ENCODE measurements at places on chromosomes 2 and 18. TPM values are rescaled to one million over a fixed set of nuclear protein-coding genes. Genes with fewer than 3 reads are reported as not detected.
A peak's percentile ranks its signal among the peaks of the same experiment; 100 is the strongest.

DNA sequence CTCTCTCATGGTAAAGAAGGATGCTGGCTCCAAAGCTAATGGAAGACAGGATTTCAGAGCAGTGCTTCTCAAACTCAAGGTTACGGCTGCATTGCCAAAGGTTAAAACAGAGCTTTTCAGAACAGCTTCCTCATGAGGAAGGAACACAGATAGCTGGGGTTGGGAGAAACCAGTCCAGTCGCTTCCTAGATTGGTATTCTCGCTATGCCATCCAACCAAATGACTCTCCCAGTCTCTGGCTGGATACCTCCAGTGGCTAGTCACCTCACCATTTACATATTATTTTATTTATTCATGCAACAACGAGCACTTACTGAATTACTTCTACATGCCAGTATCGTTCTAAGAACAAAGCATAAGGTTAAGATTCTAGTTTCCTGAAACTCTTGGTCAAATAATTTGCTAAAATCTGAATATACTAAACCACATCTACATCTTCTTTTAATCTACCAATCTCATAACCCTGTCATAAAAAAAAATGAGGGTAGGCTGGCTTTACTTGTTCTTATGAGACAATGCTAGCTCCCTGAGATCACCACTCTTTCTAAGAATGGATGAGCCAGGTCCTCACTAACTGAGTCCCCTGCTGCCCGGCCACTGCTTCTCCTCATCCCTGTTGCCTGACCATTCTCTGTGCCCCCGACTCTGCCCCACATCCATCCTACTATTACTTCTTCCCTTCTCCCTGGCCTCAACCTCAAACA is 20.4 kb downstream of the KDSR start:
- DNase-seq: no peak

- no peak for DNase-seq
Observed at GRCh38 chr2:143675021-143675420, 545.8 kb downstream of the ARHGAP15 start.

- DNase-seq: no peak
Observed at GRCh38 chr18:45777393-45777792, 48.1 kb upstream of the SIGLEC15 start.

DNA sequence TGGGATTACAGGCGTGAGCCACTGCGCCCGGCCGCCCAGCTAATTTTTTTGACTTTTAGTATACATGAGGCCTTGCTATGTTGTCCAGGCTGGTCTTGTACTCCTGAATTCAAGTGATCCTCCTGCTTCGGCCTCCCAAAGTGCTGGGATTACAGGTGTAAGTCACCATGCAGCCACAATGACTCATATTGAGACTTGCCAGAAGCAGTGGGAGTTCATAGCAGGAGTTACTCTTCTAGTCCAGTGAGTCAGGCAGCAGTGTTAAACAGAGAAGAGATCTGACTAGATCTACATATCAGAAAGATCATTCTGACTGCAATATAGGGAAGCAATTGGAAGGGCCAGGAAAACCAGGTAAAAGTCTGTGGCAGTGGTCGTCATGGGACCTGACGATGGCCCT is 1.5 kb upstream of the FLACC1 start:
- no peak for DNase-seq

- no peak for DNase-seq
Observed at GRCh38 chr18:63106727-63107126, 212.8 kb downstream of the BCL2 start.

DNA sequence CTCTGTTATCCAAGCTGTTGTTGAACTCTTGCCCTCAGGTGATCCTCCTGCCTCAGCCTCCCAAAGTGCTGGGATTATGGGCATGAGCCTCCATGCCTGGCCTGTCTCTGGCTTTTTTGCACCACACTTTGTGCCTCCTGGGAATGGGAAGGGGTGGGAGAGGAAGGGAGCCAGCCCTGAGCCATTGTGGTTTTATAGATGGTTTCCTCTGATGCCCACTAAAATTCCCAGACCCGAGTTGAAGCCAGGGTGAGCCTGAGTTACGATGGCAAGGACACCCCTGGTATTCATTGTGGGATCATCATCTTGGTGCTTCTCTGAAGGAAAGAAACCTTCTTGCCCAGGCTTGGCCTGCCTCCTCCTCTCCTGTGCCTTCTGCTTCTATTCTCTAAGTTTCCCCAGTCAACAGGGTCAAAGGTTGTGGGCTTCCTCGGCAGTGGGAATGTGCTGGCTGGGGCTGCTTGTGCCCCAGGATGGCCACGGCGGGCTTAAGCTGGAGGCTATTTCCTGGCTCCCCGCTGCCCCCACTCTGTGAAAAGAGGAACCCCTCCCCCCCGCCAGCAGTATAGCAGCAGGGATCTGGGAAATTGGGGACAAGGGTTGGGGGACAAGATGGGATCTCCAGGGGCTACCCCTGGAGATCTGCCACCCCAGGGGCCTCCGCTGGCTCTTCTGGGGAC is 106.2 kb downstream of the STPG4 start:
- DNase-seq: no peak

GRCh38 chr18:59990121-59990823 is 90.5 kb downstream of the PMAIP1 start:
- no peak for DNase-seq

- DNase-seq: no peak
Observed at GRCh38 chr2:222074674-222075073, 224.1 kb downstream of the PAX3 start.

- DNase-seq: no peak
Observed at GRCh38 chr18:58762781-58763171, 91.5 kb downstream of the MALT1 start.

DNA sequence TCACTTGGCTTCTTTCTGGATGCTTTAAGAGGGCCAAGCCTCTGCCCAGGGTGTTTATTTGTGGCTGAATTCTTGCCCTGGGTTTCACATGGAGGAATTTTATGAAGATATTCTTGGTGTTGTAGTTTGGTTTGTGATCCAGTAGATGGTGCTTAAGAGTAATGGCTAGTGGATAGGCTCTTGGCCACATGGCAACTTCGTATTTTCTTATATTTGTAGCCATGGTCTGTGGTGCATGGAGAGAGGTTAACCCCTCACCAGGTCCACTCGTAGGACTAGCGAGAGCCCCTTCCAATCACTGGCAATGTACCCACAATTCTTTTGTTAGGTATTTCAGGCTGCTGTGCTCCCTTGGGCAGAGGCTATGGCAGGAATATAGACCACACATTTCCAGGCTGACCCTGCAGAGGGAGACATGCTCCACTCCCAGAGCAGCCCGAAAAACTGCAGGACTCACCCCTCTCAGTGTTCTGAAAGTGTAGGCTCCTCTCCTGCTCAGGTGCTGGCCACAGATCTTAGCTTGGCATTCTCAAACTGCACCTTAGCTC is 582.1 kb upstream of the SETBP1 start:
- DNase-seq: no peak

- DNase-seq: peak; percentile 23
Observed at GRCh38 chr2:2763351-2764000, 432.4 kb upstream of the MYT1L start.

- no peak for DNase-seq
Observed at GRCh38 chr2:174516501-174517378, 29.9 kb upstream of the GPR155 start.

GRCh38 chr2:222362336-222362735 is 62.0 kb upstream of the SGPP2 start:
- no peak for DNase-seq

- no peak for DNase-seq
Observed at GRCh38 chr18:2223849-2224248, 347.5 kb downstream of the METTL4 start.

- no peak for DNase-seq
Observed at GRCh38 chr2:173496746-173497145, 142.1 kb downstream of the CDCA7 start.

GRCh38 chr2:133952896-133953295 is 301.0 kb upstream of the MGAT5 start:
- DNase-seq: no peak

- no peak for DNase-seq
Observed at GRCh38 chr18:54906331-54907185, 52.7 kb downstream of the CCDC68 start.

- no peak for DNase-seq
Observed at GRCh38 chr18:50056185-50056584, 138.8 kb downstream of the MYO5B start.

DNA sequence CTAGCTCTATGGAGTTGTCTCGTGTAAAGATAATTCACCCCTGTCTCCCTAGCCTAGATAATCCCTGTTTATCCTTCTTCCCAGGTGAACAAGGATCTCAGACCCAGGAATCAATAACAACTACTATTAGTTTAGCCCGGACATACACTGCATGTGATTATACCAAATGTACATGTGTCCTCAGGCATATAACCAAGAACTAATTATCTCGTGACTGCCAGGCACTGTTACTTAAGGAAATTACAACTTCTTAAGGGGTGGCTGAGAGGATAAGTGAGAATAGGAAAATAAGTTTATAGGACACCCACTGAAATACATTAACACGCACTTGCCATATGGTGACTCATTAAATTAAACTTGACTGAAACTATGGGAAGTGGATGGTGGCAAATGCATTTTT is 126.6 kb downstream of the CNTNAP5 start:
- DNase-seq: no peak

GRCh38 chr2:69798290-69798908 is 31.1 kb upstream of the GMCL1 start:
- peak; percentile 8 for DNase-seq

DNA sequence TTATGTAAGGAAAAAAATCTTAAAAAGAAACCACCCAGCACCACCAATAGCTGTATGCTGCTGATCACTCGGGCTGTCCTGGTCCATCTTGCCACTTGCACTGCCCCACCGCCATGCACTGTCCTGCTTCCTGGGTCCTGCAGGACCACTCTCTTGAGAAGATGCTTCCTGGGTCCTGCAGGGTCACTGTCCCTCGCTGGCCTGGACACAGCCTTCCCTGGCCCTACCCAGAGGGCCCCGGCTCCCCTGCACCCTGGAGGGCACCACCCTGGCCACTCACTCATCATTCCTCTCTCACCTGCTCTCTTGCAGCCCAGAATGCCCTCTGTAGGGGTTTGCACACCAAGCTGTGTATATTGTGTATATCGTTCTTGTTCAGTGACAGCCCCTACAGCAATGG is 2.4 kb upstream of the OTOS start:
- DNase-seq: no peak

- no peak for DNase-seq
Observed at GRCh38 chr18:41703744-41704530, 251.1 kb upstream of the PIK3C3 start.

GRCh38 chr2:11554399-11554716 is 20.5 kb downstream of the GREB1 start:
- no peak for DNase-seq

- DNase-seq: no peak
Observed at GRCh38 chr2:147711031-147711430, 133.8 kb upstream of the ACVR2A start.

- no peak for DNase-seq
Observed at GRCh38 chr2:71792926-71793761, 339.8 kb downstream of the DYSF start.

- no peak for DNase-seq
Observed at GRCh38 chr2:213148572-213149261, 2.7 kb downstream of the IKZF2 start.

- DNase-seq: no peak
Observed at GRCh38 chr2:217049956-217050355, 190.1 kb upstream of the TNP1 start.

DNA sequence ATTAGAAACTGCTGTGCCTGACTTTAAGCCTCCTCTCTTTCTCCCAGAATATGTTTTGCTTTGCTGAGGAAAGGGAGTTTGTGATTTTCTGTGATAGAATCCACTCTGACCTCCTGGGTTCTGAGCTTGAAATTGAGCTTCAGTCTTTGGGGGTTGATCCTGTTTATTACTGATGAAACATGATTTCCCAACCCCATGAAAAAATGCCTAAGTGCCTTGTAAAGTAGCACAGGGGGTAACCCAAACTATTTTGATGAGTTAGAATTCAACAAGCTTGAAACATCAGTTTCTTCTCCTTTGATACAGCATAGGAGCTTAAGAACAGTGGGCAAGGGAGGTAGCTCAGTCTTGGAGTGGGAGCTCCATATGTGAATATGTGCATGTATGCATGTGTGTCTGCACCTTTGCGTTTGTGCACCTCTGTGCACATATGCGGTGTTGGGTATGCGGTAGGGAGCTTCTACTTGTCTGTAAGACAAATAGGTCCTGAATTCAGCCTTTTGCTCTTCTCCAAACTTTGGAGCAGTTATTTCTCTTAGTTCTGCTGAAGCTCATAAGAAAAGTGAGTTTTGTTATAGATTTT is 364.6 kb downstream of the OSR1 start:
- DNase-seq: no peak

GRCh38 chr2:128395196-128395595 is 76.5 kb upstream of the HS6ST1 start:
- DNase-seq: no peak

CREG2 gene
- total RNA-seq: not detected

GKN1 gene
- not detected for total RNA-seq

SAG gene
- total RNA-seq: not detected

BOK gene
- 32.1 TPM for total RNA-seq

CNTNAP5 gene
- not detected for total RNA-seq

CLIP4 gene
- total RNA-seq: 250 TPM

FABP1 gene
- not detected for total RNA-seq

NAPG gene
- 47.5 TPM for total RNA-seq

HOXD8 gene
- total RNA-seq: 4.5 TPM

SERPINB4 gene
- total RNA-seq: not detected

MAL gene
- 10.5 TPM for total RNA-seq

GPR155 gene
- 10.9 TPM for total RNA-seq

MC5R gene
- not detected for total RNA-seq

CD8A gene
- 1.2 TPM for total RNA-seq

MATN3 gene
- not detected for total RNA-seq
